ENCODE measurements at places on chromosomes 4 and X.

GRCh38 chr4:24657768-24658617, 73.6 kb upstream of the DHX15 start:
- no peak for DNase-seq

DNA sequence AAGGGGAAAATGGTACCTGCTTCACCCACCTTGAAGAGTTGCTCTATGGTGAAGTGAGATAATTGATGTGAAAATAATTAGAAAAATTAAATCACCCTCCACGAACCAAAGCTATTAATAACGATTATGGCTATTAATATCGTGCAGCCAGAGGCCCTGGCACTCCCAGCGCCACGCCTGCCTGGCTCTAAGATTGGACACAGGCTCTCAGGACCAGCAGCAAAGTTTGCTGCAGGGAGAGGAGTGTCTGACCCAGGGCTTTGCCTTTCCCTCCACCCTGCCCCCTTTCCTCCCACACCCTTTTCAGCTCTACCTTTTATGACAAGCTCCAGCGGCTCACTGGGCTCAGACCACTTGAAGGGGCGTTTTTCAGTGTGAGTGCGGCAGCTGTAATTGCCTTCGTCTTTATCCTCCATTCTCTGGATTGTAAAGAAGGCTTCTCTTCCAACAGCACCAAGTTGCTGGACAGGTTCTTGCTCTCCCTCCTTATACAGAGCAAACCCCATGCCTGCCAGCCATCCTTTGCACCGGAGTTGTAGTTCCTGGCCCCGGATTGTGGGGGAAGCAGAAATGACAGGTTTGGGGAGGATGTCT, 11.5 kb downstream of the IGSF1 start:
- DNase-seq: no peak

- no peak for DNase-seq
Measured at GRCh38 chr4:118141240-118141639, 107.0 kb downstream of the NDST3 start.

DNA sequence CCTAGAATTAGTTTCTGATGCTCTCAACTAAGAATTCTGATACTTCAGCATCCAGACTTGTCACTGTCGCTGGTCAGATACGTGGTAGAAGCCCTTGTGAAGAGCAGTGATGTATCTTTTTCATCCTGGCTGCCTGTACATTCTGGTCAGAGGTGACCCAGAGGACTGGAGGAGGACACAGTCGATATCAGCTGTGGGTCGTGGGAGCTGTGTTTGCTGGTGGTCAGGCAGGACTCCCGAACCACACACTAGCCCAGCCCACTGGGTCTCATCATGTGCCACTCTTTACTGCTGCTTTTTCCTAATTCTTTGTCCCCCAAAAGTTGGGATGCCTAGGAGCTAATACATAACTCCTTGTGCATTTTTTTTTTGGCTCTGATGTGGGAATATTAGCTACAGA, 6.5 kb downstream of the DCUN1D4 start:
- DNase-seq: no peak

DNA sequence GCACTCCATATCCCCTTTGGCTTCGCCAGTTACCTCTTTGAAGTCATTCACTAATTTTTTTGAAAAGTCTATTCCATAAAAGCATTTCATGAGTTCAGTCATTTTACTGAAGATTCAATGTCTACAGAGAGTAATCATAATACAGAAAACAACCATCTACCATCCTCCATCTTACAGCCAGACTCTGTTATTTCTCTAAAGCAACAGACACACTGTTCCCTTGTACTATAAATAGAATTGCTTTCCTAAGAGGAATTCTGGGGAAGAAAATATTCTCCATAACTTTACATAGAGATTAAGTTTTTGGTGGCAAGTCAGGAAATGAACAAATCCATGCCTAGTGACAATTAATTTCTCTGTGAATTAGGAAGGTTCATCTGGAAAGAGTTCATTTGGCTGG, 37.0 kb downstream of the XK start:
- no peak for DNase-seq

DNA sequence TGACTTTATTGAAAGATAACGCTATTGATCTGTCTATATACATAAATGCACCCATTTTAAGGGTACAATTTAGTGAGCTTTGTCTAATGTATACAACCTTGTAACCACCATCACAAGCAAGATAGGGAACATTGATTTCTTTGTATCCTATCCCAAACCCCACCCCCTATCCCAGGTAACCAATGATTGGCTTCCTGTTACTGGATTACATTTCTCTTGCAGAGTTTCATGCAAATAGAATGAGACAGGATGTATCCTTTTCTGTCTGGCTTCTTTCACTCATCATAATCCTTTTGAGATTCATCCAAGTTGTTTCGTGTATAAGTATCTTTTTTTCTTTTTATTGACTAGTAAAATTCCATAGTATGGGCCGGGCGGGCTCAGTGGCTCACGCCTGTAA, 1.6 kb upstream of the GRIPAP1 start:
- DNase-seq: no peak

GRCh38 chrX:75151827-75152592, 4.1 kb downstream of the ABCB7 start:
- DNase-seq: no peak

- no peak for DNase-seq
Measured at GRCh38 chrX:38939067-38939466, 137.8 kb downstream of the MID1IP1 start.
